ENCODE measurements at places on chromosomes 16 and 17.

DNA sequence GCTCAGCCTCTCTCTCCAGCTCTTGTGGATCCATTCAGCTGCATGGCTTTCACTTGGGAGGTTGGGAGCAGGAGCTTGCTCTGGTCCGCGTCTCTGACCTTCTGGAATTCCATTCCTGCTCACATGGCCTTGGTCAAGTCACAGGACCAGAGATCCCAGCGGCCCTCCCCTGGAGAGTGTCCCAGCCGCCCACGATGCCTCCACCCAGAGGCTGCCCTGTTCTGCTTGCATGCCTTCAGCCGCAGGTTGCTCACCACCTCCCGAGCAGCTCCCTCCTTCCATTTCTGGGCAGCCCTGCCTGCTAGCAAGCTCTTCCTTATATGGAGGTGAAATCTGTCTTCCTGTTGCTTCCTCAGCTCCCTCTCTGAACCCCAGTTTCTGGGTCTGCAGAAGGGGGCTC is 32.6 kb downstream of the RAI1 start:
- DNase-seq = peak; percentile 50

GRCh38 chr16:22862046-22862445 is 48.1 kb downstream of the HS3ST2 start:
- peak; percentile 56 for DNase-seq

DNA sequence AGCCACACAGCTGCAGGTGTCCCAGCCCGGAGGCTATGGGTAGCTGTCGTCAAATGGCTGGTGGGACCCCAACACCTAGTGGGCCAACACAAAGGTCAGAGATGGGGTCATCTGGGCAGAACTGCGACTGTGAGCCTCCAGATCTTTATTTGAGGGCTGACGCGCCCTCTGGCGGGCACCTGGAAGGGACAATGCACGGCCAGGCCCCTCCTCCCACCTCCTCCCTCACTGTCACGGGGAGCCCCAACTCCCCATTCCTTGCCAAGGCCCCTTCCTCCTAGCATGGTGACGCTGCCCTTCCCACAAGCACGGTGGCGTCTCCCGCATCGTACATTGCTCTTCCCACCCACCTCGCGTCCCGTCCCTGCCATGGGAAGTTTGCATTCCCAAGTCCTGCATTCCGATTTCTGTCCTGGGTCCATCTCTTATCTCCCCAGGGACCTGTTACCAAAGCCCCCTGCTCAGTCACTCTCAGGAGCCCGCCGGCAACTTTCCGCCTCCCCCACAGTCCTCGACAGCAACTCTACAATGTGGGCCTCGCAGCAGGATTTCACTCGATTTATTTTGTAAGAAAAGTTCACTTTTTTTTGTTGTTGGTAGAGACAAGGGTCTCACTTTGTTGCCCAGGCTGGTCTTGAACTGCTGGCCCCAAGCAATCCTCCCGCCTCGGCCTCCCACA is 1.0 kb downstream of the TLE7 start:
- DNase-seq = peak; percentile 15

DNA sequence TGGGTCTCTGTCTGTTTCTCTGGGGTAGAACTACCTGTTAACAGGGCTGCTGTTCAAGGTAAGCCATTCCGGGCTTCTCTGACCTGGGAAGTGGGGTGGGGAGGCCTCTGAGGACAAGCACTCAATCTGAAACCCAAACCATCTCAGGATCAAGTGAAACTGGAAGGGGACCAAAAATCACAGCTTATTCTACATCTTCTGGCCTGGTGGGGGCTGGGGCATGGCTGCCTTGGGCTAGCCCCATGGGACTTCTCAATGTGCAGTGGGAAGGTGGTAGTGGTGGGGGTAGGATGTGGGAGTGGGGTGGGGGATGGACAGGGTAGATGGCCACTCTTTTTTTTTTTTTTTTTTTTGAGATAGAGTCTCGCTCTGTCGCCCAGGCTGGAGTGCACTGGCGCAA is 5.5 kb downstream of the FLOT2 start:
- no peak for DNase-seq

GRCh38 chr17:76523084-76524037 is 14.1 kb downstream of the CYGB start:
- peak; percentile 83 for DNase-seq

GRCh38 chr17:74822939-74823367 is 36.7 kb downstream of the GRIN2C start:
- no peak for DNase-seq

DNA sequence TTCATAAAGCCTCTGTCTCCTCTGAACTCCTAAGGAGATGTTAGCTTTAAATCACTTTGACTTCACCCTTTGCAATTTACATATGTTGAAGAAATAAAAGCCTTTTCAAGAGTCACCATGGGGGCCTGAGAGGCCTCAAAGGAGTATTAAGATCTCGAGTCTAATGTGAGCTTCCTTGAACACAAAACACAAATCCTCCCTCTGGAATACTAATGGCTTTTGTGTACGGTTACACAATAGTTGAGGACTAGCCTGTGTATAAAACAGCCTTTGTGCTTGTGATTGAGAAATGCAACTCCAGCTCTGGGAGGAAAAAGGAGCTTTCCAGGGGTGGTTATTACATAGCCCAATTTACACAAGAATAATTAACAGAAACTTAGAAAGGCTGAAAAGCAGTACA is 1140.2 kb downstream of the CDH11 start:
- no peak for DNase-seq

GRCh38 chr17:28499684-28500357 is 6.3 kb upstream of the FOXN1 start:
- DNase-seq = no peak

GRCh38 chr16:86756882-86757703 is 178.7 kb downstream of the FOXL1 start:
- no peak for DNase-seq

- DNase-seq = peak; percentile 85
Observed at GRCh38 chr17:75295201-75296158, 6.2 kb upstream of the SLC25A19 start.

- no peak for DNase-seq
Observed at GRCh38 chr16:89988951-89989350, 30.3 kb downstream of the DBNDD1 start.
